Endothelial cell (in vitro differentiated cells): ENCODE measurements at places on chromosomes 2 and 18.

DNA sequence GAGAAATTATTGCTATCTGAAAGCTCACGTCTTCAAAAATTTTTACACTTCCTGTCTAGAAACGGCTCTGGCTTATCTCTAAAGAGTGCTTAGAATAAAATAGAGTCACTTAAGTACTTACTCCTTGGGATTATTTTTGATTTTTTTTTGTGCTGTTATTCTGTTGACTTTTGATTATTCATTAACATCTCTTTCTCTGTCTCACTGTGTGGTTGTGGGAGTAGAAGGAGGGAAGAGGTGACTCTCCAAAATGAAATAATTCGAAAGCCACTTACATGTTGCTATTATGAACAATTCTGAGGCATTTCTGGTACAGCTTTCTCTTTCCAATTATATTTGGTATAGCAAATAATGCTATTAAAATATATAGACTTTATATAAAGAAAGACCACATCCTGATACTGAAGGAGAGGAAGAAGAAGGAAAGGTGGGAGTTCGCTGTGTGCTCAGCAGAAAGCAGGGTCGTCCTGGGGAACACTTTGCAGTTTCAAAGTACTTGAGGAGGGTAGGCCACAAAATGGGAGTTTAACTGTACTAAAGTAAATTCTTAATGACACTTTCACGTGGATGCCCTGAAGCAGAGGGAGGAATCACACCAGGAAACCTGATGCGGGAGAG is 9.6 kb upstream of the MMADHC start:
- no peak for DNase-seq

GRCh38 chr2:185012643-185013042 is 414.3 kb downstream of the ZNF804A start:
- DNase-seq, result no peak

GRCh38 chr2:230700447-230700846 is 12.2 kb upstream of the CAB39 start:
- no peak for DNase-seq

DNA sequence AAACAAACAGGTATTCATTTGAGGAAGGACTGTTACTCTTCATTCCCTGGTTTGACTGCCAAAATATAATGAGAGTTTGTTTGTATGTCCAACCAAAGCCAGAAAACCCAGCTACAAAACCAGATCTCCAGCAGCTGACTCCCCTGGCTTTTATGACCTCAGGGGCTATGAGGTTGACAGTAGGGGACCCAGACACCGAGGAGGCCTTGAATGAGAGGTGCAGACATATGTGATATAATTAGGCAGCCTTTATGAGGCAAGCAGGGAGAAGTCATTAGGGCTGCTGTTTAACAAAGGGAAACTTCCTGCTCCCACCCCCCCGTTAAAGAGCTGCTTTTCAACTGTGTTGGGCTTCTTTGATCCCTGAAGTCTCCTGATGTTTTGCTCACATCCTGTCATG is 236.7 kb downstream of the SLC4A3 start:
- DNase-seq, result no peak

GRCh38 chr2:6011921-6012320 is 319.7 kb downstream of the SOX11 start:
- DNase-seq, result no peak

- no peak for DNase-seq
Observed at GRCh38 chr2:38601463-38602135, 1.1 kb downstream of the HNRNPLL start.

GRCh38 chr2:38168710-38169480 is 92.9 kb upstream of the CYP1B1 start:
- no peak for DNase-seq

- no peak for DNase-seq
Observed at GRCh38 chr18:74126684-74127655, 20.7 kb downstream of the FBXO15 start.
